ENCODE measurements at places on chromosomes 2 and 18.

- no peak for DNase-seq
These were observed 55.9 kb upstream of the SP3 start for GRCh38 chr2:174020926-174021662.

DNA sequence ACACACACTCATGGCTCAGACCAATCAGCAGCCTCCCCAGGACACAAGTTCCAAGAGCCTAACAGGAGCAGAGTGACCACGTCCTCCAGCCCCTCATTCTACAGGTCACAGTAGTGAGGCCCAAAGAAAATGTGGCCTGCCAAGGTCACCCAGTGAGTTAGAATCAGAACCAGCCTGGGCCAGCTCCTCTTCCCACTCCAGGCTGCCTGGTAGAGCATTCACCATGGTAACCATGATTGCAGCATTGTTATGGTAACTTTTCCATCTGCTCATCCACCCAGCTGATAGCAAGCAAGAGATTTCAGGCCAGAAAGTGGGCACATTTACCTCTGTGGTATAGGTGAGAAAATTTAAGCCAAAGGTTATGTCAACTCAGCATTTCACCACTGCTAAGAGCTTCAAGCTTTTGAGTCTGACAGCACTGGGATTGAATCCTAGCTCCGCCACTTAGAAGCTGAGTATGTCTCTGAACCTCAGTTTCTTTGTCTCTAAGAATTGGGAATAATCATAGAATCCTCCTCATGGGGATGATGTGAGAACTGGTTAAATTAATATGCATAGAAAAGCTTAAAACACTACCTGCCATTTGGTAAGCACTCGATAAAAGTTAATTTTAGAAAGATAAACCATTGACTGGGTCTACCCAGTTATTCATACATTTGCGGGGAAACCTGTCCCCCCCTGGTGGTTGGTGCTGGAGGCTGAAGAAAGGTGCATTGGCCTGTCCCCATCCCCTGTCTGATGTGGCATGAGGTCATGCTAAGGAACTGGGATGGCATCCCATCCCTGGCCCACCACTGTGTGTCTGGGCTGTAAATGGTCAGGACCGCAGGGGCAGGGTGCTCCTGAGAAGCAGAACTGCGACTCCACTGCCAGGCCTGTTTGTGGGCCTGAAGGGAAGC is 181.5 kb downstream of the KLHL29 start:
- no peak for DNase-seq

DNA sequence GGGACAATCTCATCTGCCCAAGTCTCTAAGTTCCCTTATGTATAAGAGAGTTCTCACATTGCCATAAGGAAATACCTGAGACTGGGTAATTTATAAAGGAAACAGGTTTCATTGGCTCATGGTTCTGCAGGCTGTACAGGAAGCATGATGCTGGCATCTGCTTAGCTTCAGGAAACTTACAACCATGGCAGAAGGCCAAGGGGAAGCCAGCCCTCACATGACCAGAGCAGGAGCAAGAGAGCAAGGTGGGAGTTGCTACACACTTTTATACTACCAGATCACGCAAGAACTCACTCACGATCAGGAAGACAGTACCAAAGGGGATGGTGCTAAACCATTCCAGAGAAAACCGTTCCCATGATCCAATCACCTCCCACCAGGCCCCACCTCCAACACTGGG is 73.9 kb downstream of the PRKRA start:
- DNase-seq: no peak

DNA sequence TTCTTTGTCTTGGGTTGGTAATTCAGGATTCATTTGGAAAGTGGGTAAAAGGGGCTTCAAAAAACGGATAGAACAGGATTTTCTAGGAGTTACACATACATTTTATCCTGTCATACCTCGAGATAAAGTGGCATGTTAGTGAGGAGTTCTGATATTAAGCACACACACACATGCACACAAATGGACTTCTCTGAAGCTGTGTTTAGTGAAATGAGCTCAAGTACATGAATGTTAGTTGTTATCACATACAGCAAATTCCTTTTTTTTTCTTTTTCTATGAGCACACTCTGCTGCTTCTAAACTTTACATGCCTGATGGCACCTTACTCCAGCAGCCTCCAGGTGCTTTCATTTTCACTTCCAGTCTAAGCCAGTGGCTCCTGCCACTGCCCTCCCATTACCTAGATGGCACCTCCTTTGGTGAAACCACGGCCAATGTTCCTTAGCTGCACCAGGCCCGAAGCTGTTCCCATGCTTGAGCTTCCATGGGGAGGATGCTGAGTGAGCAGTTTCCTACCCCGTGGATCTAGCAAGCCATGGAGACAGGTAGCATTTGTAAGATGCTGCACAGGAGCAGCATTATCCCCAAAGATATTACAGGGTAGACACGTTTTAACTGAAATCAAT is 49.7 kb downstream of the STAT1 start:
- no peak for DNase-seq

DNA sequence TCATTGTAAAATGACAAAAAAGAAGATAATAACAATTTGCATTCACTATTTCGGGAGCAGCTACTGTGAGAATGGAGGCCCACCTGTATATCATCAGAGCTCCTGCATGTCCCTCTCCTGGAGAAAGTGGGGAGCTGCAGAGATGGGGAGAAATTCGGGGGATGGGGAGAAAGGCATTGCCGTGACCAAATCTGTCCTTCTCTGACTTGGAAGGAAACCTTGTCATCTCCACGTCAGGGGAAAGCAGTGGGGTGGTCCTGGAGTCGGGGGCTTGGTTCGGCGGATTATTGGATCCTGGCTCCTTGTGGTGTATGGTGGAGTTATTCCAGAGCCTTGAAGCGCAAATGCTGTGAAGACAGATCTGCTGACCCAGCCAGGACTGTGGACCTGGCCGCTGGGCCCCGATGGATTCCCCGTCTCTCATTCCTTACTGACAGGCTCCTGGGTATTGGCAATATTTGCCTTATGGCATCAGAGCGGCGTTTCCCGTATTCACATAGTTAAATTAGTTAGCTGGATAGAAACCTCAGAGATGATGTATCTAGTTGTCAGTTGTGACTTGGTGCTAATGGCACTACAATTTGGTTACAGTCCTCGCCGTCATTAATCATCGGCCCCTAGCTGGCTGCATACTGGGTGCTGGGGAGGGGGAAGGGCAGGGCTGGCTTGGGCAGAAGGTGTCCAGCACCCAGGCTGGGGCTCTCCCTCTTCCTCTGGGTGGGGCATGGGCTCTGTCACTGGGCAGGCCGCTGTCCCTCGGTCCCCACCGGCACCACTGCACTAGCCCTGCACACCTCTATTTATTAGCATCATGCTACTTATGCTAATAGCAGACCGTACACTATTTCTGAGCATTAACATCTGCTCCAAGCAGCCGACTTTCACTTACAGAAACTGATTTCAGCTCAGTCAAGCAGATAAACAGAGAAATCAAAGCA is 31.7 kb downstream of the CELF4 start:
- no peak for DNase-seq
